ENCODE measurements at places on chromosomes 7 and 10.
A peak's percentile ranks its signal among the peaks of the same experiment; 100 is the strongest.

DNA sequence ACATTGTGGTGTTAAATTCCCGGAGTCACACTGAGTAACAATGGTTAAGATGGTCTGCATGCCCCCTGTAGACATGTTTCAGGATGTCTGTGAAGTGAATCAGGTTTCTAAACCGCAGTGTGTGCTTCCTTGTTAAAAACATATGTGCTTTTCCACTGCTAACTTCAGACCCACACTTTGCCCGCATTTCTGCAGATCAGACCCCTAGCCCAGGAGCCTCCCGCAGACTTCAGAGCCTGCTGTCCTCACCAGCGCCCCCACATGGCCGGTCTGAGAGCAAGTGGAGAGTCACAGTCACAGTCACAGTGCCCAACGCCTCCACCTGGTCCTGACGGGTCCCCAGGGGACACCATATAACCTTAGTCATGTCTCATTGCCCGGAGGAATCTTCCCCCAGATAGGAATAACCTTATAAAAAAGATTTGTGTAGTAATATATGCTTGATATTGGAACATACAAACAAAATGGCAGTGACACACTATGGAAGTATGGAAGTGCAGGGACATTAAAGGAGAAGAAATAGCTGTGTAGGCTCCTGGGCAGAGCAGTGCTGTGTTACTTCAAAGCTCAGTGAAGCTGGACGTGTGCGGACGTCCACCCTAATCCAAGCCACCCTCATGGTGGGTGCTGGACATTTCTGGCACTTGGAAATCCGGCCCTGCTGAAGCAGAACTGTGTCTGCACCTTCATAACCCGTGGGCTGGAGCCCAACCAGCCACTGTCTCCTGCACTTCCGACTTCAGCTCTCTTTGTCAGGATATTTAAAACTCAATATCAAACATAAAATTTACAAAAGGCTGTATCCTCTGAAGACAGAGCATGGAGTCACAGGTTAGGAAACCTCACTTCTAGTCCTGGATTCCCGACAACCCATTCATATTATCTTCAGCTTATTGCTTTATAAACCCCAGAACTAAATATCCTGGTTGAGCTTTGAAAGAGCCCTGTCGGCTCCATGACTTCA lies 29.0 kb downstream of the GSTO2 start:
- peak; percentile 94 for DNase-seq

DNA sequence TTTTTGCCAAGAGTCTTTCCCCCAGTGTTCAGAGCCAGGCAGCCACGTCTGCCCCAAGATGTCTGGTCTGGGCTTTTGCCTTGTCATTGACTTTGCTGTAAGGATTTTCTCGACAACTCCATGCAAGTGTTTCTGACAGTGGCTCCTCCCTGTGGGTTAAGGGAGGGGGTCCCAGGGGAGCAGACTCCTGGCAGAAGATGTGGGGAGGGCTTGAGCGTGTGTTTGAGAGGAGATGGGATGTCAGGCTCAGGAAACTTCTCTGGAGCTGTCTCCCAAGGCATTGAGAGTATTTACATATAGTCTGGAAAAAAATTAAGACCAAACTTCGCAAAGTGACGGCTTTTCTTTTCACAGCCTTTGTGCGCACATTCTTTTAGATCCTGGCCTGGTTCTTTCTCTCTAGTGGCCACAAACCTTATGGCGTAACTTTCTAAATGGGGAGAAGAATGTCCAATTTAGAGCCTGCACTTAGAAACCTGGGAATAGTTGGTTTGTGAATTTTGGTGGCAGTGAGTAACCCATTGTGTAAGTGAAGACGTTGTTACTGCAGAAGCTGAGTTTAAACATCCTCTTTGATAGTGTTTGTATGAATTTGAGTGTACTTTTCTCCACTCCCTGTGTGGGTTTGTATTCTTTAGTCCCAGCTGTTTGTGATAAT lies 201.5 kb downstream of the LRMDA start:
- DNase-seq = peak; percentile 72

- DNase-seq = no peak
These were observed 25.1 kb downstream of the SEPTIN7 start for GRCh38 chr7:35825974-35826373.

- no peak for DNase-seq
These were observed 213.9 kb downstream of the CREB5 start for GRCh38 chr7:28626221-28626620.

DNA sequence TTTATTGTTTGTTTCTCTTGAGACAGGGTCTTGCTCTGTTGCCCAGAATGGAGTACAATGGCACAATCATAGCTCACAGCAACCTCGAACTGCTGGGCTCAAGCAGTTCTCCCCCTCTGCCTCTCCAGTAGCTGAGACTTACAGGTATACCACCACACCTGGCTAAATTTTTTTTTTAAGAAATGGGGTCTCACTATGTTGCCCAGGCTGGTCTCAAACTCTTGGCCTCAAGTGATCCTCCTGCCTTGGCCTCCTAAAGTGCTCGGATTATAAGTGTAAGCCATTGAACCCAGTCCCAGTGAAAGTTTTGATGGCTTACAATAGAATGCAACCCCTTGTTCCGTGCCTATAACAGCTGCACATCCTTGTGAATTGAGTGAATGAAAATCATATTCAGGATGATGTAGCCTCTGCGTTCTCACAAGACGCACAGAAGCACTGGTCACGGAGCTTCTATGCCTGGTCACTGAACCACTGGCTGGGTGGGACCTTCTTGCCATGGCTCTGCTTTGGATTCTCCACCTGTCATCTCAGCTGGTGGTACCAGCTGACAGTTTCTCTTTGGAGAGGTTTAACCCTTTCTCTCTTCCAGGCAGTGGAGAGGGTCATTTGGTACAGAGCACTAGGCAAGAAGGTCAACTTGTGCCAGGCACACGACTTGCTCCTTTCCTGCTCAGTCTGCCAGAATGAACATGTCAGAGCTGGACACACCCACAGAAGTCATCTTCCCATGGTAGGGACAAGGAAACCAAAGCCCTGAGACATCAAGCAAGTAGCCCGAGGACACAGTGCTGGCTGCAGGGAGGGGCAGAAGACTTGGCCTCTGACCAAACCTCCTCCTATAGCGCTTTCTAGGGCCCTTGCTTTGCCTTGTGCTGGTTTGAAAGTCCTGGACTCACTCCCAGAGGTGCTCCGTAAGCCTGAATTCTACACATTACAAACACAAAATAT lies 89.6 kb downstream of the ATXN7L1 start:
- no peak for DNase-seq

GRCh38 chr10:48600645-48601505 lies 4.0 kb downstream of the ARHGAP22 start:
- DNase-seq = no peak

GRCh38 chr7:132154248-132154647 lies 422.0 kb downstream of the PLXNA4 start:
- no peak for DNase-seq

GRCh38 chr10:75880031-75880775 lies 448.8 kb downstream of the LRMDA start:
- no peak for DNase-seq

GRCh38 chr10:71260622-71261325 lies 48.4 kb downstream of the UNC5B start:
- peak; percentile 83 for DNase-seq

DNA sequence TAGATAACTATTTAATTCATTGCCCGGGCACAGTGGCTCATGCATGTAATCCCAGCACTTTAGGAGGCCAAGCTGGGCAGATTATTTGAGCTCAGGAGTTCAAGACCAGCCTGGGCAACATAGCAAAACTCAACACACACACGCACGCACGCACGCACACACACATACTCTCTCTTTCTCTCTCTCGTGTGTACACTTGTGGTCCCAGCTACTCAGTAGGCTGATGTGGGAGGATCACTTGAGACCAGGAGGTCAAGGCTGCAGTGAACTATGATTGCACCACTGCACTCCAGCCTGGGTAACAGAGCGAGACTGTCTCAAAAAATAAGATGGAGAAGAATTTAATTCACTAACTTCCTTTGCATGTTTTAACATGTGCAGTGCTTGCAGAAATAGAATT lies 38.1 kb downstream of the PTPN12 start:
- no peak for DNase-seq

DNA sequence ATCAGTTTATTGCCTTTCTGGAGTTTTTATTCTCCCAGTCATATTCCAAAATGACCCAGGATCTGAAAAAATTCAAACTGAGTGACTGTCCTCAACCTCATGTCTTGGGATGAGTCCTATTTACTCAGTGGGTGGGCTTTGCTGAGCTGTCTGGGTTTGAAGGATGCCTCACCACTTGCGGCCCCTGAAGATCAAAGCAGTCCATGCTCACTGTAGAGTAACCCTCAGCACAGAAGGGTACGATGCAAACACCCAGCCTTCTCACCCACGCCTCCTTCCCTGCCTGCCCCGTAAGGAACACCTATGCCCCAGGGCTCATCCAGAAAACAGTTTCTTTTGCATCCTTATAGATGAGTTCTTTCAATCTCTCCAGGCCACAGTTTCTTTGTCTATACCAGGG lies 42.2 kb upstream of the GRB10 start:
- DNase-seq = no peak

DNA sequence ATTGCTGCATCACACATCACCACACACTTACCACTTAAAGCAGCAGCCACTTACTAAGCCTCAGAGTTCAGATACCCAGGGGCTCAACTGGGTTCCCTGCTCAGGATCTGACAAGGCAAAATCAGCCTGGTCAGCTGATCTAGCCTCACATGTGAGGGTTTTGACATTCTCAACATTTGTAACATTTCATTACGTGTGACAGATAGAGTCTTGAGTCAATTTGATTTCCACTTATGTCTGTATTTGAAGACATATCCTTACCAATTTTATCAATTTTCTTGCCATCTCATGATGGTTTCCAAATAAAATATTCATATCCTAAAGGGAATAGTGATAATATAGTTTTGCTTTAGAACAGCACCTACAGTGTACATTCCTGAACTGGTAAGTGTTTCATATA lies 494.7 kb upstream of the PFKP start:
- DNase-seq = no peak

DNA sequence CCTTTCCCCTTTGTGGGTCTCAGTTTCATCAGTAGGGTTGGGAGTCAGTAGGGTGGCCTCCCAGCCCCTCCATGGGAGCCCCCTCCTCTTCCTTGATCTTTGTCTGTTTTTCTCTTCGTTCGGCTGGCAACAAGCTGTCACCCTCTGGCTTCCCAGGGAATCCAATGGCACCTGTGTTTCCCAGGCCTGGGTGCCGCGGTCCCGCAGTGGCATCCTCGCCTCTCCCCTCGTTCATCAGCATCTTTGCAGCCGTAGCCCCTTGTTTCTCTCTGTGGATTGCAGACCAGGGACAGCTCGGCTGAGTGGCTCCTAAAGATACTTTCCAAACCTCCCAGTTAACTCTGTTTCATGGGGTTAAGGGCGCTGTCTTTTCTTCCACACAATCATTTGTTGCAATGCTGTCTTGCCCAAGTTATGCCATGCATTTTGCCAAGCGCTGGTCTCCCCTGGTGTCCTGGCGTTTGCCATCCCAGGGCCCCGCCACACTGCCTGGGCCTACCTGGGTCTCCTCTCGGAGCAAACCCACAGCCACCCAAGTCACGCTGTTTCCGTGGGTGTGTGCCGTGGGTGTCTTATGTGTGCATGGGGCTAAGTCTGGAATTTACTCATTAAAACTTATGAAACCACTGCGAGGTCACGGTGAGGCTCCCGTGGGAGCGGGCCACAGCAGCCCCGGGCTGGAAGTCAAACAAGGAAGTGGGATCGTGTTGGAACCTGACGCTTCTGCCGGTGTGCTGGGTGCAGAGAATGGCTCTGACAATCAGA lies 189.4 kb upstream of the SHH start:
- no peak for DNase-seq

- DNase-seq = peak; percentile 46
These were observed 2.5 kb downstream of the TRIM8 start for GRCh38 chr10:102646610-102647442.

GRCh38 chr10:103592186-103593021 lies 98.9 kb downstream of the NEURL1 start:
- peak; percentile 26 for DNase-seq

DNA sequence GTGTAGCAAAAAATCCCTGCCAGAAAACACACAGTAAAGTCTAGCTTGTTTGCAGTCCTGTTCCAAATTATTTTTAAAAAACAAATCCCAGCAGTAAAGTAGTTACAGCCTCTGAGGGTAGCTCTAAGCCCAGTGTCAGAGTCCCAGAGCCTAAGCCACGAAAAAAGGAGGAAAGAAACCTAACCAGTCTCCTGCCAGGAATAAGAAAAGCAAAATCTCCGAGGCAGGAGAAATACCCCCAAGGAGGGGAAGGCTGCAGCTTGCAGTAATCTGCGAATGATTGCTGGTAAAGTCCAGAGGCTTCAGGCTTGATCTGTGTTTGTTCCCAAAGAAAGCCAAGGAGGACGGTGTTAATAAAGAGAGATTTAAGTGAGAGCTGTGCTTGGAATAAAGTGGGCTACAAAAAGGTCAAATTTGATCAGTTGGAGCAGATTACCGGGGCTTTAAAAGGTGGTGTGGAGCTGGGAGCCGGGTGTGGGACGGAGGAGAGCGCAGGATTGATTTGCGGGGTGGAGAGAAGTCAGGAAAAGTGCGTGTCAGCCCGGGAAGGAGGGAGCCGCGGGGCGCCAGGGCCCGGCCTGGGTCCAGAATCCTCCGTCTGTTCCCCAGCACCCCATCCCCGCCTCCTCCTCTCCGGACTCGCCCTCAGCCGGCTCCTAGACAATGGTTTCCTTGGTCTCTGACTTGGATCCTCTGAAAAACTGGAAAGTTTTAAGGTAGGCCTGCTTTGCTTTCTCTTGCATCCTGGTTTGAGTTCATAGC lies 219.4 kb upstream of the CELF2 start:
- no peak for DNase-seq

- no peak for DNase-seq
These were observed 250.4 kb upstream of the FZD8 start for GRCh38 chr10:35892526-35892925.

DNA sequence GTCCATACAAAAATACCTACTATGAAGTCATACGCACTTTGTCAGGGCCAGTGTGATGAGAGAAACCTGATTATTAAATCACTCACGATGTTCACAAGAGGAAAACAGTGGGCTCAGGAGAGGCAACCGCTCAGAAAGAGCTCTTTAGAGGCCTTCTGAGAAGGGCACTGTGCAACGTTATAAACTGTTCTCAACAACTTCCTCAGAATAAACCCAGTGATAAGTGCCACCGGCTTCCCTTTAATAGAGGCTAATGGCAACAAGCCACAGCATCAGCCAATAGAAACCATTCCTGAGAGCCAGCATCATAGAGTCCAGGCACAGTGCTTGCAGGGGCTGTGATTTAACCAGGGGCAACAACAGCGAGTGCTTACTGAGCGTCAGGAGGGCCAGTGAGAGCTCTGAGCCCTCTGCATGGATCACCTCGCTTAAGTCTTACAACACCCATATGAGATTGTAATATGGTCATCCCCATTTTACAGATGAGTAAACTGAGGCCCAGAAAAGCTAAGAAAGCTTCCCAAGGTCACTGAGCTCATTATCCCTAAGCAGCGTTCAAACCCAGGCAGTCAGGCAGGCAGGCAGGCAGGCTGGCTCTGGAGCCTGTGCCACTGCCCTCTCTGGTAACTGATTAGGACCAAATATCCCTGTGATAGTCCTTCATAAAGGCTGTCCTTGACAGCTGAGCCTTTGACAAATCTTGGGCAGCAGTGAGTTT lies 30.9 kb upstream of the ATXN7L1 start:
- DNase-seq = no peak
